Panc1 (cell line): ENCODE measurements at places on chromosomes 2 and 18.

DNA sequence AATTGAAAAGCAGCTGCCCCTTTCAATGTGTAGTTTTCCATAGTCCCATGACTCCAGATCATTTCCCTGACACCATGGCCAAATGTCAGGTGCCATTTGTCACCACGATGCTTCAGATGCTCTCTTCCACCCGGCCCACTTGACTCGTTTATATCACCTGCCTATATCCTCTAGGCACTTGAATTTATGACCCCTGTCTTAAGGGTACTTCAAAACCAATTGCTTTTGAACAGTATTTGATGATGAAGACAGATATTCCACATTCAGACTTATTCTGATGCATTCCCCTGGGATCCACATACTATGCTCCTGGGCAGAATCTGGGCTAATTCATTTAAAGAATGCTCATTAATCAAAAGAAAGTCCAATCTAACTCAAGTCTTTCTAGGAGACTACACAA, 16.9 kb upstream of the RHBDD1 start:
- DNase-seq = no peak

- no peak for DNase-seq
These were observed 31.4 kb downstream of the ATOH8 start for GRCh38 chr2:85785027-85785822.

GRCh38 chr2:24597181-24597870, 106.3 kb downstream of the NCOA1 start:
- no peak for DNase-seq

- no peak for DNase-seq
These were observed 276.4 kb downstream of the CDCA7 start for GRCh38 chr2:173631127-173631460.

DNA sequence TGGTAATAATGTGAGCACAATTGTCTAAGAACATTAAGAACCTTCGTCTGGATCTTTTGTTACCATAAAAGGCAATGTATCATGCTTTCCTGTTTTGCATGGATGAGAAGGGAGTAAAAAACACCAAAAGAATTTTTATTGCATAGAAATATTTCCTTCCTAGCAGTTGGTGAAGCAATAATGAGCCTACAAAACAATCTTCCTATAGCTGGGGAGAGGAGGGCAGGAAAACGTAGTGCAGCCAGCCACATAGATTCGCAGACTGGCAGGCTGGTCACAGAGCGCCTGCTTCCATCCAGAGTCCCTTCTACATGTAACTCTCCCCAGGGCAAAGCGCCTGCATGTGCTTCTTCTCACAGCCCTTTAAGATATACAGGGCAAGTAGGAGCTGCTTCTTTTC, 190.4 kb downstream of the BABAM2 start:
- no peak for DNase-seq

DNA sequence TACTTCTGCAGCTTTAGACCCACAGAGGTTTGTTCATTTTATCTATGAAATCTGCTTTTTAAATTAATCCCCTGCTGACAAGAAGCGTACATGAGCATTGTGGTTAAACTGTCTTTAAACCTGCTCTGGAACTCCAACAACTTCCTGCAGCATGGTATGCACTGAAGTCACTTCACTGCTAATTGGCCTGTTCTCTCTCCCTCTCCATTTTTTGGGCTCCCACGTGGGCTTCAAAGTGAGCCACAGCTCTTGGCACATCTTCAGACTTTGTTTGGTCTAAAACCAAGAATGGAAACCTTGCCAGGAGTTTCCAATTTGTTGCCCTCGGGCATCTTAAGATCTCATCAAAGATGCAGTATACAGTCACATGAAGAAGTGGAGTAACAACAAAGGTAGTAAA, 311.4 kb downstream of the LRRTM1 start:
- no peak for DNase-seq

- no peak for DNase-seq
These were observed 83.2 kb upstream of the GALNT5 start for GRCh38 chr2:157174321-157174720.

DNA sequence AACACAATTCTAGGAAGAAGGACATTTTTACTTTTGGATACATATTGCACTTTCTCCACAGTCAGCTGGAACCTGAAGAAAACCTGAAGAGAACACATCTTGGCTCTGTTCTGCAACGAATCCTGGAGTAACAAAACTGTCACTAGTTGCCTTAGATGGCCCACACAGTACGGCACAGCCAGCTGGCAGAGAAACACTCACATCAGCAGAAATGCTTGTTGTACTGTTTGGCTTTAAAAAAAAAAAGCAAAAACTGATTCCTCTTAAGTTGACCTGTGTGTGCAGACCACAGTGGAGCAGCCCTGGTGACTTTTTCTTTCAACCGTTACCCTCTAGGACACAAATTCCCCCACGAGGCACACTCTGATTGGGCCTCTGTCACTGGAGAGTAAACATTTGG, 152.3 kb upstream of the TWIST2 start:
- no peak for DNase-seq

DNA sequence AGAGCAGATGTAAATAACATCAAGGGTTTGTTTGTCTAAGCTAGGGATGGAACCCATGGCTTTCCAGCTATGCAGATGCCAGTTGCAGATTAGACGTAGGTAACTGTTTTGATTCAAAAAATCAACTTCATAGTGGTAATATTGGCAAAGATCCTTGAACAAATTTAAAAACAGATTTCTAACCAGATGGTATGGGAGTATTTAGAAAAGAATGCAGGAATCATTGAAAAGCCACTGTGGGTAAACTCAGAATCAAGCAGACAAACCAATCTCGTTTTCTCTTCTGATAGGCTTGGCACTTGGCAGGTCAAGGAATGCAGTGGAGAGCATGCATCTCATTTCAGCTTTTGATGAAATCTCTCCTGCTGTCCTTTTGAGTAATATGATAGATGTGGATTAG, 377.5 kb downstream of the CLIP4 start:
- DNase-seq = no peak

- no peak for DNase-seq
These were observed 203.7 kb downstream of the KLHL29 start for GRCh38 chr2:23588508-23589201.

DNA sequence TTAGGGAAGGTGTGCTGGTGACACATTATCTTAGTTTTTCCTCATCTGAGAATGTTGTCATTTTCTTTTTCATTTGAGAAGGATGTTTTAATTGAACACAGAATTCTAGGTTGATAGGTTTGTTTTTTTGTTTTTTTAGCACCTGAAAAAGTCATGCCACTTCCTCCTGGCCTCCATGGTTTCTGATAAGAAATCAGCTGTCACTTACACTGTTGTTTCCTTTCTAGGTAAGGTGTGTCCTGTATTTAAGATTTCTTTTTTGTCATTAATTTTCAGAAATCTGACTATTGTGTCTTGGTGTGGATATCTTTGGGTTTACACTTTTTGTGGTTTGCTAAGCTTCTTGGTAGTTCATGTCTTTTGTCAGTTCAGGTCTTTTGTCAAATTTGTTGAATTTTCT, 99.3 kb downstream of the ROCK1 start:
- DNase-seq = no peak

- DNase-seq = no peak
These were observed 36.7 kb downstream of the FAM117B start for GRCh38 chr2:202671317-202672035.

GRCh38 chr18:49837889-49838288, 24.6 kb upstream of the ACAA2 start:
- no peak for DNase-seq

- DNase-seq = no peak
These were observed at the start of gene CNRIP1 for GRCh38 chr2:68319398-68320117. Gene CNRIP1, minus strand, starts transcription at chr2:68319949. Its CDS starts 549 bp downstream, at chr2:68319400.

- DNase-seq = no peak
These were observed 50.0 kb downstream of the CPO start for GRCh38 chr2:206989311-206989710.

- no peak for DNase-seq
These were observed 62.3 kb downstream of the ROCK1 start for GRCh38 chr18:21049306-21049705.

DNA sequence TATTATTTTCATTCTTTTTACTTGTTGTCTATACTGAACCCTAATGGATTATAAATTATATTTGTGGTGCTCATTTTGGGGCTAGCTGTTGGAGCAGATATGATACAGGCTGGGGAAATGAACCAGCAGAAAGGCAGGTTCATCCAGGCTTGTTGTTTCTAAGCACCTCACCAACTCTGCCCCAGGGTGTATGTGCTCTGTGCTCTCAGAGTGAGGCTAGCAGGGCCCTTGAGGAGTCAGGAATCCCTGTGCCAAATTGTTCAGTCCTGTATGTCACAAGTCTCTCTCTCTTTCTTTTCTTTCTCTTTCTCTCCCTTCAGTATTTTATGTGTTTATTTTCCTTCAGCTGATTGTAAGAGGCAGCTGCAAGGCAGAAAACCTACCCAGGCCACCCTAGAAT, 181.1 kb upstream of the DPP10 start:
- DNase-seq = no peak

DNA sequence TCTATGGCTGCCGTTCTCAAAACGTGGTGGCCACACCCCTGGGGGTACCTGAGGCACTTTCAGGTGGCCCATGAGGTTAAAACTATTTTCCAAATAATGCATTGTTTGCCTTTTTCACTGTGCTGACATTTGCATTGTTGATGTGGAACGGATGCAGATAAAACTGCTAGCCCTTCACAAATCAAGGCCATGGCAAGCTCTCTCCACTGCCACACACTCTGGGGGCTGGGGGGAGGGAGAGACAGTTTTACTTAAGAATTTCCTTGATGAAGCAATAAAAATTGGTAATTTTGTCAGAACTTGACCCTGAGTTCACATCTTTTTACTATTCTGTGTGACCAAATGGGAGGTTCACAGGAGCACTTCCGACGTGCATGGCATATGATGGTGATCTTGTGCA, 22.0 kb upstream of the TGIF1 start:
- DNase-seq = no peak

GRCh38 chr2:169363560-169364150, 1.3 kb upstream of the LRP2 start:
- no peak for DNase-seq

GRCh38 chr2:152415796-152416195, 80.8 kb downstream of the FMNL2 start:
- no peak for DNase-seq

DNA sequence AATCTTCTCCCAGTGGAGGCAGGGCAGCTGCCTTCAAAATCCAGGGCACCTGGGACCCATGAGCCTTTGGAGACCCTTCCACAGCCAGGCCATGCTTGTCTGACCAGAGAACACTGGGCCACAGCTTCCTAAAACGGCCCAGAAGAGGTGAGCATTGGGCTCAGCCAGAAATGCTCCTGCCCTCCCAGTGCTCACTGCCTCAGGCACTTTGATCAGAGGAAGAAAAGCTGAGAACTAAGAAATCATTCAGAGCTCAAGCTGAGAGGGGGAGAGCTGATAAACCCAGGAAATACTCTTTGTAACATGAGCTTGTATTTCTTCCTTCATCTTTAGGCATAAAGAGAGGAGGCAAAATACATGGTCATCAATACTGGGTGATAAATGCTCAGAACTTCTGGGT, 365.5 kb upstream of the KLHL29 start:
- no peak for DNase-seq

GRCh38 chr2:6072768-6073167, 380.6 kb downstream of the SOX11 start:
- DNase-seq = no peak

GRCh38 chr2:112924360-112924759, 13.4 kb downstream of the IL37 start:
- no peak for DNase-seq

- DNase-seq = peak; percentile 59
These were observed 66.2 kb downstream of the HS1BP3 start for GRCh38 chr2:20584399-20585358.
